ENCODE measurements at places on chromosomes 11 and 22.

DNA sequence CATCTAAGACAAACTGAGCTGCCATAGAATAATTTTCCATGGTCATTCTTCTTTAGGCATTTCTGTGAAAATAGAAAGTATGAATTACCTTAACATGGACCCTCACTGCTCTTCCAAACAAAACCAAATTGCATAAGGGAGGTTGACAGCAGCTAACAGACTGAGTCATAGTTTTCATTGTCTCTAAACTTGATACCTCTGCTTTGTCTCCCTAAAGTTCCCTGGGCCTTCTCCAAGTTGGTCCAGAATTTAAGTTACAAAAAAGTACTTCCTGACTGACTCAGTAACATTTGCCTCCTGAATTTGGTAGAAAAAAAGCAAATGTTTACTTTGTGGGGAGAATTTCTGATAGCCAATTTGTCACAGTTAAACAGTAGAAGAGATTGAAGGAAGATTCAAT lies 3.0 kb downstream of the OR8D1 start:
- no peaks in the 10 kb centered on the region for H3K27me3 ChIP-seq
- H3K27ac ChIP-seq = no peak overlapping the region
- no peaks in the 10 kb centered on the region for H3K4me1 ChIP-seq

- H3K4me1 ChIP-seq = no peaks in the 10 kb centered on the region
- no peak overlapping the region for H3K27ac ChIP-seq
- no peaks in the 10 kb centered on the region for H3K27me3 ChIP-seq
- H3K4me3 ChIP-seq = no peak overlapping the region
- no peak for DNase-seq
Observed at GRCh38 chr11:16297332-16297731, 59.0 kb downstream of the SOX6 start.

DNA sequence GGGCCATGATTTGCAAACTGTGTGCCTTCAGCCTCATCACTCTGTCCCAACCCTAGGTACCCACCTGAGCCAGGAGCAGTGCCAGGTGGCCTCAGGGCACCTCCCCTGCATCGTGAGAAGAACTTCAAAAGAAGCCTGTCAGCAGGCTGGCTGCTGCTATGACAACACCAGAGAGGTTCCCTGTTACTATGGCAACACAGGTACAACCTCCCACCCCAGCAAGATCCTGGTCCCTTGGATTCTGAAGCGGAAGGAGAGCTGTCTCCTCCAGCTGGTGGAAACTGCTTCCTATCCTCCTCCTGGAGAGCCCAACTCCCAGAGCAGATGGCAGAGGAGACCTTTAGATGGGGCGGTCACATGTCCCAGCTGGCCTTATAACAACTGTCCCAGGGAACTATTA lies 2.9 kb downstream of the ZP1 start:
- H3K4me3 ChIP-seq = no peak overlapping the region
- H3K27me3 ChIP-seq = no peaks in the 10 kb centered on the region
- no peaks in the 10 kb centered on the region for H3K36me3 ChIP-seq
- no peaks in the 10 kb centered on the region for H3K4me1 ChIP-seq

GRCh38 chr11:121578251-121578976 lies 125.6 kb upstream of the SORL1-AS1 start:
- H3K36me3 ChIP-seq = peaks cover 71% of the 10 kb centered on the region
- H3K4me1 ChIP-seq = peaks cover 47% of the 10 kb centered on the region
- no peaks in the 10 kb centered on the region for H3K27me3 ChIP-seq
- H3K4me3 ChIP-seq = no peak overlapping the region

GRCh38 chr11:78856211-78856610 lies 281.5 kb upstream of the NARS2 start:
- no peaks in the 10 kb centered on the region for H3K36me3 ChIP-seq
- H3K27me3 ChIP-seq = no peaks in the 10 kb centered on the region

- no peak for DNase-seq
- H3K36me3 ChIP-seq = no peaks in the 10 kb centered on the region
- no peak overlapping the region for H3K27ac ChIP-seq
- H3K27me3 ChIP-seq = no peaks in the 10 kb centered on the region
- no peak overlapping the region for H3K4me3 ChIP-seq
- peaks cover 5% of the 10 kb centered on the region for H3K4me1 ChIP-seq
Observed at GRCh38 chr11:126360049-126360446, 4.6 kb downstream of the ST3GAL4 start.

- H3K27ac ChIP-seq = no peak overlapping the region
- no peaks in the 10 kb centered on the region for H3K36me3 ChIP-seq
- no peaks in the 10 kb centered on the region for H3K27me3 ChIP-seq
- DNase-seq = peak; percentile 44
- no peak overlapping the region for H3K4me3 ChIP-seq
- peaks cover 8% of the 10 kb centered on the region for H3K4me1 ChIP-seq
Observed at GRCh38 chr11:44774108-44774507, 47.3 kb downstream of the TSPAN18 start.

DNA sequence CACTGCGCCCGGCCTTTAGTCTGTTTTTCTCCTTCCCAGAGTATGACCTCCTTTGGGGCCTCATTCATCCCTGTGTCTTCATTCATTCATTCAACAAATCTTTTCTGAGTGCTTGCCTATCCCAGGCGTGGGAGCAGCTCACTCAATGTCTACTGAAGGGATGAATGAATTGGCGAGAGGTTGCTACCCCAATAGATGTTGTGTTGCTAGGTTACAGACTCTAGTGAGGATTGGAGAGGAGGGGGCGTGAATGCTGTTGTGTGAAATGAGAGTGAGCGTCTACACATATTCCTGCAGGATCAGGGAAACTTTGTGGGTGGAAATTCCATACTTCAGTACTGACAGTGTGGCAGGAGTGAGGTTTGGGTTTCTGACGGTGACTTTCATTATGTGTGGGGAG lies 55.5 kb upstream of the EP300 start:
- H3K4me1 ChIP-seq = no peaks in the 10 kb centered on the region
- DNase-seq = no peak
- no peak overlapping the region for H3K4me3 ChIP-seq
- no peaks in the 10 kb centered on the region for H3K36me3 ChIP-seq

GRCh38 chr22:38429499-38430068 lies 25.4 kb downstream of the KCNJ4 start:
- H3K27ac ChIP-seq = no peak overlapping the region
- no peak for DNase-seq
- no peaks in the 10 kb centered on the region for H3K27me3 ChIP-seq
- H3K36me3 ChIP-seq = no peaks in the 10 kb centered on the region
- no peak overlapping the region for H3K4me3 ChIP-seq

GRCh38 chr11:91823252-91823830 lies 401.3 kb upstream of the FAT3 start:
- no peak for DNase-seq
- no peak overlapping the region for H3K27ac ChIP-seq
- H3K4me3 ChIP-seq = no peak overlapping the region
- H3K36me3 ChIP-seq = no peaks in the 10 kb centered on the region
- no peaks in the 10 kb centered on the region for H3K27me3 ChIP-seq

DNA sequence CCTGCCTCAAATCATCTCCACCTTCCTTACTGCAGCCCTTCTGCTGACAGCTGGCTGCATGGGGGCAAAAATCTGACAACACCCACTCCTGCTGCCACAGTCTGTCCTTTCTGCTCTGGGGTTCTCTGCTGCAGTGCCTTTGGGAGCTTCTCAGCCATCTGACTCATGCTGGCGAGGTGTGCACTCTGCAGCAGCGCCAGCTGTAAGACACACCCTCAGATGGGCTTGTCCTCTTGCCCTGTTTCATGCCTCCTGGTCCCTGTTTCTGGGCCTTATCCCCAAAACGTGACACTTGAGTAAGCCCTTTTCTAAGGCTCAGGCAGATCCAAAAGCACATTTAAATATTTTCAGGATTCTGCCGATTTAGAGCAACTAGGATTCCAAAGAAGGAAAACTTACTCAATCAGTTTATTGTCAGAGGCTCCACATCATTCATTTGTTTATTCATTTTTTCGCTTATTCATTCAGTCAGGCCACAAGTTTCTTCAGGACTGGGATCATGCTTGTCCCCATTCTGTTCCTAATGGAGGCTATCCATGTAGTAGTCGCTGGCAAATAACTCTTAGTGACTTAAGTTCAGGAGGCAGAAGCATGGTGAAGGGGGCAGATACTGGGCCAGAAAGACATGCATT lies 60.2 kb downstream of the SMIM38 start:
- no peak overlapping the region for H3K4me3 ChIP-seq
- no peaks in the 10 kb centered on the region for H3K27me3 ChIP-seq
- H3K27ac ChIP-seq = no peak overlapping the region
- no peaks in the 10 kb centered on the region for H3K4me1 ChIP-seq
- no peaks in the 10 kb centered on the region for H3K36me3 ChIP-seq
- DNase-seq = no peak

GRCh38 chr22:41320416-41321240 lies 19.3 kb downstream of the ZC3H7B start:
- no peaks in the 10 kb centered on the region for H3K27me3 ChIP-seq
- H3K4me3 ChIP-seq = no peak overlapping the region
- H3K27ac ChIP-seq = no peak overlapping the region

Data from Karpas-422 (cell line).